ENCODE measurements at places on chromosomes 7 and 10. TPM values are rescaled to one million over a fixed set of nuclear protein-coding genes. Genes with fewer than 3 reads are reported as not detected.

Gene EGR2
- 0.34 TPM for total RNA-seq

Gene ANLN
- 81.3 TPM for total RNA-seq

Gene VWDE
- 0.60 TPM for total RNA-seq

Gene KLF14
- 0.05 TPM for total RNA-seq

Gene COL26A1
- 0.33 TPM for total RNA-seq

Gene GPER1
- 0.89 TPM for total RNA-seq

Gene TMEM236
- total RNA-seq = 0.07 TPM

Gene FEZF1
- not detected for total RNA-seq

Gene ZNF804B
- total RNA-seq = not detected

Gene CRTAC1
- 1.1 TPM for total RNA-seq

Gene GPR146
- 2.8 TPM for total RNA-seq

Gene TMEM270
- not detected for total RNA-seq

Gene MYOF
- total RNA-seq = 180 TPM

Gene C1QL3
- not detected for total RNA-seq

Gene HMX2
- total RNA-seq = 0.15 TPM

Gene NOS3
- total RNA-seq = 0.49 TPM
